ENCODE measurements at places on chromosomes 4 and X.

- DNase-seq = no peak
Observed at GRCh38 chr4:54742636-54743399, 85.1 kb downstream of the KIT start.

DNA sequence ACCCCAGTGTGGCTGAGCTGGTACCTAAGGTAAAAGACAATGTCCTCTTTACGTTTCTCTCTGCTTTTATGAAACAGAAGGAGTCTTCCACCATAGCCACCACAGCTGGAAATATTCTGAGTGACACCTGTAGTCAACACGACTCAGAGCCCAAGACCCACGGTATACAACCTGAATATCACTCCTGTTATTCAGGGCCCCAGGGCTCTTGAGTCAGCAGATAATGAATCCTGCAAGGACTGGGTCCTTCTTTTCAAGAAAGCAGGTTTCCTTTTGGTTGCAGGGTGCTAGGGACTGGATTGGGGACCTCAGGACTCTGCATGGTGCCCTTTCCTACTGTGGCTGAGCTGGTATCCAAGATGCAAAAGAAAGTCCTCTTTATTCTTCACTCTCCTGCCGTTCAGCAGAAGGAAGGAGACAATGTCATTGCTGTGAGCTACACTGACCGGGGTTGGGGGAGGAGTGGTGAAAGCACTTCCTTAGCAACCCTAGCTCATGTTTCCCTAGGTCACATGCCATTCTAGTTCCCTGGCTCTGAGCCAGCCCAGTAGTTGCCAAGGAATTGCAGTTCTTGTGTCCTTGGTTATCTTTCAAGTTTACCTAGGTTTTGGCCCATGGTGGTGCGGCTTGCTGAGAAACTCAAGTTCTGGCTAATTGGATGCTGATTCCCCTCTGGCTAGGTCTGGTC, 23.7 kb upstream of the UNC5C start:
- DNase-seq = no peak

- DNase-seq = no peak
Observed at GRCh38 chrX:150234126-150234525, 129.0 kb upstream of the MAMLD1 start.

GRCh38 chrX:107683124-107683895, 55.0 kb downstream of the PRPS1 start:
- DNase-seq = no peak

DNA sequence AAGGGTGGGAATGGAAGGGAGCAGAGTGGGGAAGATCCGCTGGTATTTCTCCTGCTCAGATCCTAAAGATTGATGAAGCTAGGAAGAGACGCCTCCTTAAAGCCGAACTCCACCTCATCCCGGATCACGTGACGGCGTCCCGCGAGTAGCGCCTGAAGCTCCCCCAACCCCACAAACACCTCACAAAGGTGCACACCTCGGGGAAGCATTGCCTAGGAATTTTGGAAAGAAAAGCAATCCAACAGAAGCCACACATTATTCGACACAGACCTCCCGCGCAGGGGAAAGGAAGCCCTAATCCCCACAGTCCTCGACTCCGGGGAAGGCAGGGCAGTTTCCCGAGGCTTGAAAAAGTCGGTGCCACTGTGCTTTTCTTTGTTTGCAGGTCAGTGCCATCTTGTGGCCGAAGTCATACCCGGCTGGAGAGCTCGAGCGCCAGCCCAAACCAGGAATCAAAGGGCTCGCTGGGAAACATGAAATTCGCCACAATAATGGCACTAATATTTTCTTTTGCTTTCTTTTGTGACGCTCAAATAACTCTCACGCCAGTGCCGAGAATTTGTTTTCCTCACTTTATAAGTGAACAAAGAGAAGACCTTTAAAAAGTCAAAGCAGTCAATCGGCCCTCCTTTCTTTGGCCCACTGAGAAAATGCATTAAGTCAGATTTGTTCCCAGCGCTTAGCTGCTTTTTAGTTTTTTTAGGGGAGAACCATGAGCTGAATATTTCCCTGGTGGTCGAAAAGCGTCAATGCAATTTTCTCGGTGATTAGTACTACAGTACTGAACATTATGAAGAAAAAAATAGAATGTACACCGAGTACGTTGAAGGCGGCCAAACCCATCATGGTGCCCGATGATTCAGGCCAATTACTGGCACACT, at the start of gene NPY1R:
Gene NPY1R (minus strand): TSS at position 71 of the 881 bp plus-strand sequence. CDS start 6,042 bp downstream, outside the sequence.
- no peak for DNase-seq
